ENCODE measurements at places on chromosomes 16 and 17. TPM values are rescaled to one million over a fixed set of nuclear protein-coding genes. Genes with fewer than 3 reads are reported as not detected.

GRCh38 chr17:49705254-49705653, 2.5 kb downstream of the SLC35B1 start:
- no peak for DNase-seq

- DNase-seq = peak; percentile 59
These were observed 18.1 kb downstream of the MAP3K14 start for GRCh38 chr17:45298546-45299285.

DNA sequence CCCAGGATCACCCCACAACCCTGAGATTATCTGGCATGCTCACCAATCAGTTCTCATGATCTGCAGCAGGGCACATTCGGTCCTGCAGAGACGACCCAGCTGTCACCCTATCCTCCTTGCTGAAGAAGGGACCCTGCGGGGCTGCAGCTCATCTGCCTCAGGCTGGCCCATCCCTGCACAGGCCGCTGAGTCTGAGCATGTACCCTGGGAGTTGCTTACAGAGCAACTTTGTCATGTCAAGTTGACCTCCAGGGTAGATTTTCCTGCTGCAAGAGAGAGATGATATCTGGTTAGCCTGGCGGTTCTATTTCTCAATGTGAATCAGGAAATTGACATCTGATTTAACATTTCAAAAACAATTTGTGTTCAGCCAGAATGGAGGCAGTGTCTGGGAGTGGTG, 36.0 kb upstream of the ADCY9 start:
- no peak for DNase-seq

DNA sequence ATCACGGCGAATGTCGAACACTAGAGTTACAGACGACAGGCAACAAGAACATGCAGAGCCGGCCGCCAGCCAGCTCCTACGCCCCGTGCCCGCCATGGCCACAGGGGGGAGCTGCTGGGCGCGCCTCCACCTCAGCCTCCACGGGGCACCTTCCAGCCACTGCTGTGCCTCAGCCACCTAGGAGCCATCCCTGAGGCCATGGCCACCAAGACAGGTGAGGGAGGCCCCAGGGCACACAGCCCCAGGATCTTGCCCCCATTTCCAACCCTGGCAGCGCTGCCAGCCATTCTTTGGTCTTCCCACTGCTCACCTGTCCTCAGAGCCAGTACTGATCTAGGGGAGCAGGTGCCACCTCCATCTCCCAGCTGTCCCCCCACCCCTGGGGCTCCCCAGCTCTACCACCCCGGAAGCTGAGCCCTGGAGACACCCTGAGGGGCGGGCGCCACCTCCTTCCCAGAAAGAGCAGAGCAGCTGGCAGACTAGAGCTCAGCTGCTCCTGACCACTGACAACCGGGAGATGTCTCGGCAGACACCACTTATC, 11.8 kb downstream of the GNPTG start:
- DNase-seq = no peak

DNA sequence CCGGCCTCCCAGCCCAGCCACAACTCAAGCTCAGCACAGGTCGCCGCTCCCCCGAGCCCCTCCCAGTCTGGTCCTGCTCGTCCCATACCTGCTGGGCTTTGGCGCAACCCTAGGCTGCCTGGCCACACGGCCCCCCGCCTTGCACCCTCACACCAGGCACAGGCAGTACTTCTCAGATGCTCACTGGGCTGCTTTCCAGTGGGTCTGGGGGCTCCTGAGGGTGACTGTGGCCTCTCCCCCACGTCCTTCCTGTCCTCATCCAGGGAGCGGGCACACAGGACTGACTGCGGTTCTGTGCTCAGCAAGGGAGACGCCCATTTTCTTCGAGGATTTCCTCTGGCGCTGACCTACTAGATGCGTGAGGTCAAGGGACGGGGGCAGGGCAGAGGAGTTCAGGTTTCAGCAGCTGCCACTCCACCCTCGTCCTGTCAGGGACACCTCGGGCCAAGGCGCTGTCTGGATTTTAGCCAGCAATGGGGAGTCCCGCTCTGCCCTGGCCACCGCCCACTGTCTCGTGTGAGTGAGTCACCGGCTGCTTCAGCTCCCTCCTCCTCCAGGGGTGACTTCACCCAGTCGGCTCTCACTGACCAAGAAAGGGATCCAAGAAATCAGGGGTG, 115.8 kb downstream of the NPIPB11 start:
- peak; percentile 80 for DNase-seq

GRCh38 chr16:29926711-29927052, 656 bp upstream of the KCTD13 start:
- no peak for DNase-seq

CIBAR2 gene
- polyA plus RNA-seq = not detected
